ENCODE measurements at places on chromosomes 1 and 21.
A peak's percentile ranks its signal among the peaks of the same experiment; 100 is the strongest.

GRCh38 chr1:39900662-39901463 lies 854 bp downstream of the MYCL start:
- peak; percentile 24 for DNase-seq

- no peak for DNase-seq
Observed at GRCh38 chr1:203481196-203481595, 5.6 kb downstream of the PRELP start.

- no peak for DNase-seq
Observed at GRCh38 chr1:68293609-68294366, 61.5 kb upstream of the WLS start.

DNA sequence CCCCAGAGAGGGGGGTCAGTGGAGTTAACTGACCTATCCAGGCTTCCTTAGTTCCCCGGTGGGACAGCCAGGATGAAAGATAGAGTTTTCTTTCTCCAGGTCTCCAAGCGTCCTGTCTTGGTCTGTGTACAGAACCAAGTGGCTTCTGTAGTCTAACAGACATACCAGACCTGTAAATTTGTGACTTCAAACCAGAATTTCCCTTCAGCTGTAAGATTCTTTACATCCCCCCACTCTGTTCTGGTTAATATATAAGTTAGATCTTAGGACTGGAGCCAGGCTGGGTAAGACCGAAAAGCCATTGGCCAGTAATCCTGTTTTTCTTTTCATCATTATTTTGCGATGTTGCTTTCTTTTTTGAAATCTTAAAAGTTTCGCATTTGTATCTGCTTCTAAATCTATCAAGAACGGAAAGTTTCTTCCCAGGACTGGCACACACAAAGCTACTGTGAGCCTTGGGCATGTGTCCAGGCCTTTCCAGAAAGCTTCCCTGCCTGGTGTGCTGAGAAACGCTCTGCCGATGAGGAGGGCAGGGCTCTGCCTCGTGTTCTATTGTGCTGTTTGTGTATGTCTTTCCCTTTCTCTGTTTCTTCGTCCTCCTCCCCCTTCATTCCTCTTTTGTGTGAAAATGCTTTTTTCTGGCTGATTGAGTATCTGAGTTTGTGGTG lies 72.3 kb downstream of the RGL1 start:
- peak; percentile 43 for DNase-seq

Data from heart right ventricle (tissue), 16 donors.